Heart right ventricle (tissue), 16 donors: ENCODE measurements at places on chromosomes 3 and 15.

GRCh38 chr15:35992791-35993190 lies 446.8 kb upstream of the DPH6 start:
- DNase-seq = no peak

GRCh38 chr3:45499529-45499928 lies 95.0 kb upstream of the LIMD1 start:
- no peak for DNase-seq

DNA sequence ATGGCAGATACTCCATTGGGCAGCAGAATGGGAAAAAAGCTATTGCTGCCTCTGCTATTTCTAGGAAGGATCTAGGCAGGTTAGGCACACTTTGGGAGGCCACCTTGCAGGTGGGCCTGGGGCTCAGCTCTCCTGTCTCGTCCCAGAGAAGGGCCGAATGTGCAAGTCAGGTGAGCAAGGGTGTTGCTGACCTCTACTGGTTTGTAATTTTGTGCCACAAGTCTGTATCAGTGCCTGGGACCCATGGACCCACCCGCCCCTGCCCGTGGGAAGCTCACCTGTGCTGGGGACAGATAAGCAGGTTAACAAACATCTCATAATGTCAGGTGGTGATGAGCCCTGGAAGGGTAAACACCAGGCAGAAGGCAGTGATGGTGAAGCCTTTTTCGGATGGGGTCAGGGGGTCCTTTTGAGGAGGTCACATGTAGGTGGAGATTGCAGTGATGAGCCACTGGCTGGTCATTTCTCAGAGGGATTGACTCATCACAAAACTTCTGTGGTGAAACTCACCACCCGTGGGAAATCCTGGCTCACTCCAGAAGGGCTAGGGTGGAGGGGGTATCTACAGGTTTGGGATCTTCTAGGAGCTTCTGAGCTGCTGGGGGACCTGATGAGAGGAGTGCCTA lies 161.3 kb downstream of the KLF13 start:
- DNase-seq = no peak

GRCh38 chr3:58124387-58124786 lies 86.4 kb downstream of the DNASE1L3 start:
- DNase-seq = no peak

- DNase-seq = no peak
Observed at GRCh38 chr15:58517252-58517681, 85.5 kb downstream of the LIPC start.

- DNase-seq = no peak
Observed at GRCh38 chr15:62706317-62706716, 336.2 kb upstream of the TPM1 start.

DNA sequence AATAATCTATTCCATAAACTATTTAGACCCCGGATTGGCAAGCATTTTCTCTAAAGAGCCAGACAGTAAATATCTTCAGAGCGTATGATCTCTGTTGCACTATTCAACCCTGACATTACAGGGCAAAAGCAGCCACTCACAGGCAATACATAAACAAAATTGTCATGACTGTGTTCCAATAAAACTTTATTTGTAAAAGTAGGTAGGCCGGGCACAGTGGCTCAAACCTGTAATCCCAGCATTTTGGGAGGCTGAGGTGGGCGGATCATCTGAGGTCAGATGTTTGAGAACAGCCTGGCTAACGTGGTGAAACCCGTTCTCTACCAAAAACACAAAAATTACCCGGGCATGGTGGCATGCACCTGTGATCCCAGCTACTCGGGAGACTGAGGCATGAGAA lies 66.5 kb downstream of the ADAMTS9 start:
- no peak for DNase-seq

GRCh38 chr15:70557521-70558258 lies 205.7 kb downstream of the UACA start:
- DNase-seq = no peak

GRCh38 chr3:172285844-172286243 lies 162.4 kb downstream of the GHSR start:
- DNase-seq = no peak

GRCh38 chr3:179460260-179460659 lies 9.0 kb upstream of the GNB4 start:
- no peak for DNase-seq

DNA sequence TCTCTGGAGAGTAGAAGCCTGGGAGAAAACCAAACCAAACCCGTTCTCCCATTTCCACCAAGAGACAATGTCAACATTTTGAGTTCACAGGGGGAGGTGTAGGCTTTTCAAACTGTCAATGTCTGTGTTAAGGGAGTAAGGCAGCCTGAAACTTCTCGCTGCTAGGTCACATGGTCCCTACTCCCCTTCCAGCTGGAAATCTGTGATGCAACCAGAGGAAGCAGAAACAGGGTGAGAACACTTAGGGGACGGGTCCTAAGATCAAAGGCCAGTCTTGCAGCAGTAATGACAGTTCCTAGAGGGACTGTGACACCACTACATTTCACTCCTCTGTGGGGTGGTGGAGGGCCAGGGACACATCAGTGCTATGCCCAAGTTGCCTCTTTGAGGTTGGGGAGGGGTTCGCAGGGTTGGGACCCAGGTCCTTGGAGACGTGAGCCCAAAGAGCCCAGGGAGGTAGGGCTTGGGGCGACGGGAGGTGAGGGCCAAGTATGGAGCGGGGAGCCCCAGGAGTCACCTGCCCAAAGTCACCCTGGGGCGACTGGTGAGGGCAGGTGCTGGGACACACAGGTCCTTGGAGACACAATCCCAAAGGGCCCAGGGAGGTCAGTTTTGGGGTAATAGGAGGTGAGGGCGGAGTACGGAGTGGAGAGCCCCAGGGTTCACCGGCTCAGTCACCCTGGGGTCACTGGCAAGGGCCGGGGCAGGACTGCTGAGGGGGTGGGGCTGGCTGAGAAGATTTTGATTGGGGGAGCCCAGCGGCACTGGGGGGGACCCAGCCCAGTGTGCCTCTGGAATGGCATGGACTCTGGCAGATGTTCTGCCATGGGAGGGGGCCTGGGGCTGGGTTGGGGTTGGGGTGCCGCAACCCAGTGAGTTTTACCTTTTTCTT lies 582 bp downstream of the GOLGA6L2 start:
- DNase-seq = no peak

- no peak for DNase-seq
Observed at GRCh38 chr3:13767896-13768295, 112.0 kb downstream of the WNT7A start.

GRCh38 chr3:64493149-64493548 lies 194.7 kb downstream of the ADAMTS9 start:
- no peak for DNase-seq

- no peak for DNase-seq
Observed at GRCh38 chr3:46536758-46537157, 29.3 kb downstream of the LRRC2 start.

- peak; percentile 35 for DNase-seq
Observed at GRCh38 chr3:134197681-134198261, 52.9 kb downstream of the RYK start.

DNA sequence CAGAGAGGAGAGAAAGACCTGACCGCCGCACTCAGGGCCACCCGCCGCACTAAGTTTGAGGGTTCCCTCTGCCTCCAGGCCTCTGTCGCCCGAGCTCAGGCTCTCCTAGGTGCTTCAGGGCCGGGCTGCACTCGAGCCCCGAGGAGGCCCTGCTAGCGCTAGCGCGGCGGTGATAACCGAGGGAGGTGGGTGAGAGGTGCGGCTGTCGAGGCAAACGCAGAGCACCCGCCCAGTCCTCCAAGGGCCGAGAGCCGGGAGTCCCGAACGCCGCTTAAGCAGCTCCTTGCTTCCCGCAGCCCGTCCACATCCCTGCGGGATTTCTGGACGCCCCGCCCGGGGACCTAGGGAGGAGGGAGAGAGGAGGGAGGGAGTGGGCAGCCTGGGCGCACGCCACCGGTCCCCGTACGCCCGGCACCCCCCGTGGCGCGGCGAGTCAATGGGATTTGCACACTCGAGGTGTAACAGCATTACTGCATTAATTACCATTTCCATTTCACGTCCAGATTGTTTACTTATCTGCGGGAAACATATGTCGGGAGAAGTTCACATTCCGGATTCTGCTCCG lies 6.8 kb downstream of the SOX14 start:
- DNase-seq = no peak

DNA sequence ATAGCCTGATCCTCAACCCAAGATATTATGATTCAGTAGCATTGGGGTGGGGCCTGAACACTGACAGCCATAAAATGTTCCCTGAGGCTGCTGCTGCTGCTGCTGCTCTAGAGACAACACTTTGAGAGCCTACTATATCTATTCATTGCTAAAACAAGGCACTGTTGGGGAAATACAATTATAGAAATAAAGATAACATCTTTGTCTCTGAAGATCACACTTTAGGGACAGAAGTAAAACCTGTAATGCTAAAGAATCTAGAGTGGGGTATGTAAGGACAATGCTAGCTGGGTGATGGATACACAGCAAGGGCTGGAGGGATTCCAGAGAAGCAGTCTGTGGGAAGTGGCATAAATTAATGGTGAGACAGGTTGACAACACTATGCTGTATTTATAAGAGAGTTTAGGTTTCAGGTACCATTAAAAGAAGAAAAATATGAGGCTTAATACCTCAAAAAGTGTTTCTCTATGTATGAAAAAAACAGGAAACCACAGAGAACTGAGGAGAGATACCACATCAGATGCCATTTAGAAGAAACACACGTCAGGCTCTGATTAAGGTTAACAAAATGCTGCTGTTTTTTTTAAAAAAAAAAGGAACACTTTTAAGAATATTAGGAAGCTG lies 115.9 kb downstream of the CBLB start:
- DNase-seq = no peak

DNA sequence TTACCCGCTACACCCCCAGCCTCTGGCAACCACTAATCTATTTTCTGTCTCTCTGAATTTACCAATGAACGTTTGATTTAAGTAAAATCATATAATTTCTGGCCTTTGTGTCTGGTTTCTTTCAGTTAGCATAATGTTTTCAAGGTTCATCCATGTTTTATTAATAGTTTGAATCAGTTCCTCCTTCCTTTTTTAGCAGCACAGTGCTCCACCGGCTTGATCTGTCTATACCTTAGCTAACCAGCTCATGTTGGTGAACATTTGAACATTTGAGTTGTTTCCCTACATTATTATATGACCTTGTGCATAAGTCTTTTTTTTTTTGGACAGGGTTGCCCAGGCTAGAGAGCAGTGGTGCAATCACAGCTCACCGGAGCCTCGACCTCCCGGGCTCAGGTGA lies 33.3 kb downstream of the PDE8A start:
- no peak for DNase-seq

DNA sequence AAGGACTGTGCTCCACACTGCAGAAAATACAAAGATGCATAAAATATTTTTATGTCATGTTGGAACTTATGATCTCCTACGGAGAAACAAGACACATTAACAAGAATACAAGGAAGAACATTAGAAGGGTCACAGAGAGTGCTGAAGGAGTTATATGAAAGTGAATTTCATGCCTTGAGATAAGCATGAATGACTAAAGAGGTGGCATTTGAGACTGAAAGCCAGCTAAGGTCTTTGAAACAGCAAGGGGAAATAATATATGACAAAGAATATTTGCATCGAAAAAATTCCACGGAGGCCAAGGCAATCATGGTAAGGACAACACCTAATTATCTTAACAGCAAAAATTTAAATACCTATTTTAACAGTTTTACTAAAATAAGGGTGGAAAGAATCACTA lies 12.5 kb downstream of the GSK3B start:
- no peak for DNase-seq

GRCh38 chr3:126216416-126216815 lies 36.0 kb upstream of the ALDH1L1 start:
- no peak for DNase-seq

DNA sequence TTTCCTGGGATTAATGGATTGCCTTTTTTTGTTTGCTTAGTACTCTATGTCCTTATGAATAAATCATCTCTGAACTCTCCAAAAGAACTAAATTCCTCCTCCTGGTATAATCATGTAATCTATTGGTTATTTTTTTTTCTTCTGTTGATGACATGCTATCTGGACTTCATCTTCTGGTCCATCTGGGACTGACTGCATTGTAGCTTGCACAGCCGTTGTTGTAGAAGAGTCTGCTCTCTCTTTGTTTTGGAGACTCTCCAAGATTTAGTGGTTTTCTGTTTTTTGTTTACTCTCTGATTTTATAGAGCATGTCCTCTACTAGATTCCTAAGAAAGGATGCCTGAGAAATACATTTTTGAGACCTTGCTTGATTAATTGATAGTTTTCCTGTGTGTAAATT lies 19.1 kb downstream of the IREB2 start:
- no peak for DNase-seq

DNA sequence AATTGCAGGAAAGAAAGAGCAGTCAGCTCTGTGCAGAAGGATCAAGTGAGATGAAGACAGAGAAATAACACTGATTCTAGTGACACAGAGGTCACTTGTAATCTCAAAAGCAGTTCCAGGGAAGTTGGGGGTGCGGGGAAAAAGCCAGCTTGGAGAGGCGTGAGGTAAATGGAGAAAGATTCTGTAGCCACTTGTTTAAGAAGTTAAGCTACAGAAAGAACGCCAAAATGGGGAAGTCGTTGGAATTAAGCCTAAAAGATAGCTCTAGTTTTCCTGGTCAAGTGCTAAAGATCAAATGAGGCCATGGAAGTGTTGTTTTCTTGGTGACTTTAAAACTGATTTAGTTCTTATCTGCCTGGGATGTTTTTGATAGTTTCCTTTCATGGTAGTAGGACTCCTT lies 152.0 kb downstream of the GREM1 start:
- no peak for DNase-seq

DNA sequence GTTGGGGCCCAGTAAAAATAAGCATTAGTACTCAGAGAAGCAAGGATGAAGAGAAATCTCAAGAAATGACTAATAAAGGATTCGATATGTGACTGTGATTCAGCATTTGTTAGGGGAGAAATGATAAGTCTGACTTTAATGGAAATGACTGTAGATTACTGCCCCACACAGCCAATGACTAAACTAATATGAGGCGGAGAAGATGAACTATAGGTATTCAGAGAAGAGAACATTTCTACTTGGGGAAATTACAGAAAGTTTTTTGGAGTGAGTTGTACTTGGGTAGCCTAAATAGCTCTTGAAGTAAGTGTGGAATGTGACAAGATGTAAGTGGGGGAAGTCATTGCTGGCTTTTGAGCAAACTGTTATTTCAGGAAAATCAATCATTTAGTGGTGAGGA lies 380.0 kb downstream of the PDCD6IP start:
- no peak for DNase-seq

DNA sequence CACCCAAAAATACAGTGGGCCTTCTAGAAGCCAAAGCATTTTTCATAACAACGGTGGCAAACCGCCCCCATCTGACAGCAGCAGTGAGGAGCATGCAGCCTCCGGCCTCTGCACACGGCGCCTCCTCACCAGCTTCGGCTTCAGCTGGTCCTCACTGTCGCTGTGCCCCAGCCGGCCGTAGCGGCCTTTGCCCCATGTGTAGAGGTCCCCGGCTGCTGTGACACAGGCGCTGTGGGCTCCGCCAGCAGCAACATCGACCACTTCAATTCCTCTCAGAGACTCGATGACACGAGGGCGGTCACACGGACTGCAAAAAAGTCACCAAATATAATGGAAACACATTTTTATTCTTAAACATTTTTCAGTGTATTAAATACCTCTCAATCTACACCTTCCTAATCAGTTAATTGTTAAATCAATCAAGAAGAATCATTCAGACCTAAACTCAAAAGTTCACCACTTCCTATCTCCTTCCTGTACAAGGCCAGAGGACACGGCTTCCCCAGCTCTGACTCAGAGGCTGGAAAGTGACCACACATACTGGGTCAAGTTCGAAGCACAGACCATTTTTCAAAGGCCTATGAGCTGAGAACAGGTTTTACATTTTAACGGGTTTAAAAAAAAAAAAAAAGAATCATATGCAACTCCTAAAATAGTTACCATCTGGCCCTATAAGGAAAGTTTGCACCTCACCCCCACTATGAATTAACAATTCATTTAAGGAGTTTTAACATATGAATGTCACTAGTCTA lies 33.6 kb upstream of the OCA2 start:
- no peak for DNase-seq
